ENCODE measurements at places on chromosomes 11 and 22.

- DNase-seq = no peak
Measured at GRCh38 chr22:36899498-36899897, 13.9 kb upstream of the CSF2RB start.

DNA sequence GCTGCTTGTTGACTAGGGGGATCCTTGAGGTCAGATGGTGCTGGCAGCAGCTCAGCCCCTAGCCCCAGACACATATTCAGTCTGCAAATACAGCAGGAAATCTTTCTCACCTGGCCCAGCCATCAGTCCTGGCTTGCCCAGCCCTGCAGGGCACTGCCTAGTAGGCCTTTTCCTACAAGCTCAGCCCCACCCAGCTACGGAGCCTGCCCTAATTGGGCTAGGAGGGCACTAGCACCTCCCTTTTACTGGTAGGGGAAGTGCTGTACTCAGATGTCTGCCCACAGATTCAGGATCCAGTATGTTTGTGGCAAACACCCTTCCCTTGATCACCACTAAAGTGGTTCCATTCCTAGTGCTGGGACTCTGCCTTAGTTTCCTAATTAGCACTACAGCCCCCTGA is 257.1 kb upstream of the CADM1 start:
- DNase-seq = no peak

- DNase-seq = no peak
Measured at GRCh38 chr11:638631-639331, 1.7 kb downstream of the DRD4 start.

DNA sequence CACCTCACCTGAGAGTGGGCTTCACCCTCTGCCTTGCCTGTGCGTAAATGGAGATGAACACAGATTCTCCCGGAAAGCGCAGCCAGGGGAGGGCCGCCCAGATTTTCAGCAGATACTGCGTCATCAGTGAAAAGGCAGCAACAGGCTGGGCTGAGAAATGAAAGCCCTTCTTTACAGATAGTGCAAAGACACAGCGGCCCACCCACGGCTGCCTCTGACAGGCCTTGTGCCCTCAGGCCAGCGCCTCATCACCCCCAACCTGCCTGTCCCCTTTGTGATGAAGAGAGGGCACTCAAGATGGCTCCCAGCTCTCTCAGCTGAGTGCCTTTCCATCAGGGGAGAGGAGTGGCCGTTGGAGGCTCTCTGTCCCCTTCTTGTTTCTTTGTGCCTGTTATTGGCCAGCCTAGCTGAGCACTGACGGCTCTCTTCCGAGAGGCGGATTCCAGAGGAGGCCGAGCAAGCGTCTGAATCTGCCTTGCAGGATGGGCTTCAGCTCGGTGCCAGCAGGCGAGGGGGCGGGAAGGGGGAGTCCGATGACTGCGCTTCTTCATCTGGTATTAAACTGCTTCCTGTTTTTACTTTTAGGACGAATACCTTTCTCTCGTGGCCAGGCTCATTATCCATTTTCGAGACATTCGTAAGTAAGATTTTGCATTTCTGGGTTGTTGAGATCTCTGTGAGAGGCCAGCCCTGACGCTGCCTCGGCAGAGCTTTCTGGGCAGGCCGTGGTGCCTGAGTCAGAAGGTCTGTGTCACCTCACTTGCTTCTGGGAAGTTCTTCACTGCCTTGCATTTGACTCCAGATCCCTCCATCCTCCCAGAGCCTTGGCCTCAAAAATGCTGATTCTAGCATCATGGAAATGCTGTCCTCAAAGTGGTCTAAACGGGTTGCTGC is 43.7 kb downstream of the MED15 start:
- no peak for DNase-seq

DNA sequence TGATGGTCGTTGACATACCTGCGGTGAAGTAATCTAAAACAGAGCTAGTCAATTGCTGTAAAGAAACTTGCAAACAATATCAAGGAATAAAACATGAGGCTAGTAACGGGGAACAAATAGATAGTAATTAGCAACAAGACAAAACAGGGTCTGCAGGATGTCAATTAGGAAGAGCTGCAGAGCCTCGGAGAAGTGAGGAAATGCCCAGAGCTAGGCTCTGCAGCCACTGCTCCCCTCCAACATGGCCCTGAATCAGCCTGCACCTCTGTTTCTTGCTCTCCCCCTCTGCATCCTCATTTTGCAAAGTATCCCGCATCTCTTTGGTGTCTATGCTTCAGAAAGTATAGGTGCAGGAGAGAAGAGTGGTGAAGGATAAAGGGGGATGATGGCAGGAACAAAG is 507.4 kb upstream of the FAT3 start:
- no peak for DNase-seq

DNA sequence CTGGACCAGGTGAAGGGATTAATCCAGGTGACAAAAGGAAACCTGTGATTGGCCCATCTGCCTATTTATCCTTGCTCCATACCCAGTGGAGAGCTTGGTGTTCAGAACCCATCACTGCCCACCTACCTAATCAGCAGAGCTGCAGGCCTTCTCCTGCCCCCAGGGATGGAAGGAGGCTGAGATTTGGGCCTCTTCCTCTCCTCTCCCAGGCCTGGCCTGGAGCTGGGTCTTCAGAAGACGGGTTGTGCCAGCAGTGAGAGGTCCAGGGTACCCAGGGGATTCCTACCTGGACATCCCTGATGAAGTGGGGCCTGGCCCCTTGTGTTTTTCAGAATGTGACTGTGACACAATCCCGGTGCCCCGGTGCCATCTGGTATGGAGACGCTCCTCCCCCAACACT is 80.3 kb upstream of the MYOD1 start:
- DNase-seq = no peak
